AG04450 (cell line): ENCODE measurements at places on chromosomes 1 and 21.

DNA sequence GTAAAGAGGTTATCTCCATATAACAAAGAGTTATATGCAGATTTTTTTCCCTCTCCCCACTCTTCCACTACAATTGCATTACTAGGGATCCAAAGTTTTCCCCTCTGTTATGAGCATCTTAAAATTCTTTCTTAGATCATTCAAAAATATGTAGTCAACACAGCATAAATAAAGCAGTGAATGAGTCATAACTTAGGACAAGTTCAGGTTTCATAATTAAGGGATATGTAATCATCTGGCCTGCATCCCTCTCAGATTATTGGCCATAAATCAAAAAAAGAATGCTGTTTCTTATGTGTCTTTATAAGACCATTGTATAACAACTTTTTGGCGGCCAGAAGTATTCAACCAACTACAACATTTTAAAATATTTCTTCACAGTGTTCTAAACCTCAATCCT is 1526.1 kb downstream of the KCNT2 start:
- DNase-seq: no peak

DNA sequence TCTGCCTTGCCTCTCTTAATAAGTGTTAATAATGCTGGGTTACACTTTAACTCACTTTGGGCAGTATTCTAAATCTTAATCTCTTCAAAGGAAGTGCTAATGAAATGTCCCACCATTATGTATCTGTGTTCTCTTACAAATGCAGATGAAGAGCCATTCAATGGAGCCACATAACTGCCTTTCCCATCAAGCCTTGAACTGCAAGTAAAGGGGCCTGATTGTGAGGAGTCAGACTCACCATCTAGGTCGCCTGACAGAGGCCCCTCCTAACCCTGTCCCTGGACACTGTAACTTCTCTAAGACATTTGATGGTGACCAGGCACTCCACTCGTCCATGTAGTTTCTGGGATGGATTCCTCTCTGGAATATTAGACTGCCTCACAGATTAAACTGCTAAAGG is 329.4 kb downstream of the KIF26B start:
- DNase-seq: no peak

GRCh38 chr1:21508580-21509350 is 458 bp upstream of the ALPL start:
- no peak for DNase-seq

GRCh38 chr1:58845942-58846341 is 62.1 kb upstream of the JUN start:
- DNase-seq: no peak

DNA sequence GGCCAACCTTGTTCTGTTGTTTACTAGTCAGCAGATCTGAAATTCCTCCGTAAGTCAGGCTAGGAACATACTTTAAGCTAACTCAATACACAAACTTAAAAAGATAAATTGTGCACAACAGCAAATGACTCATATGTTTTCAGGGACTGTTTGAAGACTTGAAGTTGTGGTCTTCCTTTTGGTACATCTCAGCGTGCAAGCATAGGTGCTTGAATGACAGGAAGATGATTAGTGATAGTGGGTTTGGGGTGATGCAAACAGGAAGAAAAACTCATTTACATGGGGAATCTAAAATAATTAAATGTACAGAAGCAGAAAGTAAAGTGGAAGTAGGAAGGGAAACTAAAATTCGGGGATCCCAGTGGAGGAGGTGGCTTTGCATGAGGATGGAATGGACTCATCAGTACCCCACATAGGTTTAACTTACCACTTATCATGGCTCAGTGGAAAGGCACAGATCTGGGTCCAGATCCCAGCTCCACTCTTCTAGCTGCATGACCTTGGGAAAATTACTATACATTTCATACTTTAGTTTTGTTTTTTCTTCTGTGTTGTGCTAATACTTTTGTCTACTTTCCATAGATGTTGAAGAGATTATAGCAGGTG is 122.3 kb downstream of the XCL2 start:
- DNase-seq: no peak

DNA sequence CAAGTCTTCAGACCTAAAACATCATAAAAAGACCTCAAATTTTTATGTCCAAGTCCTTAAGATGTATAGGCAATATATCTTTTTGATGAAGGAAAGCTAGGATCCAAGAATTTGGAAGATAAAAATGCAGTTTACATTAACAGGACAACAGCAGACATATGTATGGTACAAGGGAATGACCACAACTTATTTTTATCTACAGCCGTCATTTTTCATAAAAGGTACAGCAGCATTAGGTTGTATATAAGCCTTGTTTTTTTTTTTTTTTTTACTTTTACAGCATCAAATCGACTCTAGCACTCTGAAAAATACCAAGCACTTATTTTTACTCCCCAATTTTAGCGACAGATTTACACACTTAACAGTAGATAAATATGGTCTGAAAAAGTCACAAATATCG is 1.3 kb downstream of the SRSF10 start:
- no peak for DNase-seq

- DNase-seq: no peak
Observed at GRCh38 chr1:80893115-80893514, 907.6 kb upstream of the ADGRL2 start.

- no peak for DNase-seq
Observed at GRCh38 chr1:20723537-20724363, 5.9 kb upstream of the KIF17 start.

GRCh38 chr21:43467785-43468184 is 40.9 kb upstream of the SIK1 start:
- no peak for DNase-seq

DNA sequence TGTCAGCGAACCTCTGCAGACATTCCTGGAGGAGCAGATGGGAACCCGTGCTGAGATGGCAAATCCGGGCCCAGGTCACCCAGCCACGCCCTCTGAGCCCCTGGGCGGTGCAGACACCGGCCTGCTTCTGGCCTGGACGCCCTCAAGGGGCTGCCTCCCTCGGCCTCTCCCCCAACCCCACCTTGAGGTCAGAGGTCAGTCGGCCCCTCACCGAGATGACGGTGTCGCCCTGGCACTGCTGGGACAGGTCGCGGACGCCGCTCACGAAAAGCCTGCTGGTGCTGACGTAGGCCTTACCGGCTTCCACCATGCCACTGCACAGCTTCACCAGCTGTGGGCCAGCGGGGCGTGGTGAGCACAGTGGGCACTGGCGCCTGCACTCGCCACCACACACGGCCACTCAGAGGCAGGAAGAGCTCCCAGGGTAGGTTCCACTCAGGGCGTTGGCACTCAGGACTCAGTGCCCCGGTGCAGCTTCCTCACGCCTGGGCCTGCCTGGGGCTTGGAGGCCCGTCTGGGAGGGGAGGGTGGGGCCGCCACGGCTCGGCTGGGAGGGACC is 4.7 kb downstream of the ACAP3 start:
- DNase-seq: no peak

DNA sequence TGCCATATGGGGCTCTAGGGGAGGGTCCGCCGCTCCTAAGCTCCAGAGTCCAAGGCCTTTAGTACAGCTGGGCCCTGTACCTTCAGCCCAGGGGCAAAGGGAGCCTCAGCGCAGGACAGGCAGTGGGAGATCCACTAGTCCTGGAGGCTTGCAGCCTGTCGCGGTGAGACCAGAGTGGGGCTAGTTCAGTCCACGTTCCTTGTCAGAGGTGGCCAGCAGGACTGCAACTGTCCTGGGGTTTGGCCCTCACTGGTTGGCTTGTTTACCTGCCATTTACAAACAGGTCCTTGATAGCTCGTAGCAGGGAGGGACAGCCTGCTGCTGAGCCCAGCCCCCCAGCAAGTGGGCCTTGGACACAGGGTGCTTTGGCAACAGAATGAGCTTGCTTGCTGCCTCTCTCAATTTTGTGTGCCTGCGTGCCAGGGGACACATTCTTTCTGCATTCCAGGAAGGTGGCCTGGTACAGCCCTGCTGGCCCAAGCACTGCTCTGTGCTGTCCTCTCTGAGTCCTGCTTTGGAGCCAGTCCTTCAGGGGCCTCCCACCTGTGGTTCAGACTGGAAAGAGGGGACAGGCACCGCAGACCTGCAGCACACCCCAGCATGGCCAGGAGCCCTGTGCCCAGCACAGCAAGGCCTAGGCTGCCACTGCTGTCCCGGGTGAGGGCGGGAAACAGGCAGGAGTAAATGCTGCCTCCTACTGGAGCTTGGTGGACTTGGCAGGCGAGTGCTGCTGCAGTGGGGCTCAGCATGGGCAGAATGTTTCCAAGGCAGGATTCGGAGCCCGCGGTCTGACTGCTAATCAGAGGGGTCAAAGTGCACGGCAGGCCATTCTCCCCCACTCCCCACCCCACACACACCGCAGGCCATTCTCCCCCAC is 15.2 kb downstream of the H6PD start:
- no peak for DNase-seq

GRCh38 chr21:14499316-14499715 is 46.8 kb downstream of the SAMSN1 start:
- no peak for DNase-seq

DNA sequence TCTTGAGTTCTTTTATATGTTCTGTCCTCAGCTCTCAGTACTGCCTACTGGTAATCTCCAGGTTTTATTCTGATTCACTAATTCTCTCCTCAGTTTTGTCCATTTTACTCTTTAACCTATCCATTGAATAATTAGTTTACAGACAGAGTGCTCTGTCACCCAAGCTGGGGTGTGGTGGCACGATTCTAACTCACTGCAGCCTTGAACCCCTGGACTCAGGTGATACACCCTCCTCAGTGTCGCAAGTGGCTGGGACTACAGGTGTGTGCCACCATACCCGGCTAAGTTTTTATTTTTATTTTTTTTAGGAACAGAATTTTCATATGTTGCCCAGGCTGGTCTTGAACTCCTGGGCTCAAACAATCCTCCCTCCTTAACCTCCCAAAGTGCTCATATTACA is 14.0 kb downstream of the RAB4A start:
- no peak for DNase-seq

DNA sequence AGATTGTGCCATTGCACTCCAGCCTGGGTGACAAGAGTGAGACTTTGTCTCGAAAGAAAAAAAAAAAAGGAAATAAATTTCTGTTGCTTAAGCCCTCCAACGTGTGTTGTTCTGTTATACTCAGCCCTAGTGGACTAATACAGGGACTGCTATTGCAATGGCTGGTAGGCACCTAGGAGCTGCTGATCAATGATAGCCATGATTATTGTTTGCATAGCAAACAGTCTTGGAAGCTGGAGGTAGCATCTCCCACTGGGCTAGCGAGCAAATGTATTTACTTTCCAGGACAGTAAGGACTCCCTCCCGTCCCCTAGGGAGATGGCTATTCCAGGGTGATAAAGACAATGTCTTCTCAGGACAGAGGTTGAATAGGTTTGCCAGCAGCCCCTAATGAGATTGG is 13.5 kb upstream of the TNFRSF8 start:
- DNase-seq: no peak

DNA sequence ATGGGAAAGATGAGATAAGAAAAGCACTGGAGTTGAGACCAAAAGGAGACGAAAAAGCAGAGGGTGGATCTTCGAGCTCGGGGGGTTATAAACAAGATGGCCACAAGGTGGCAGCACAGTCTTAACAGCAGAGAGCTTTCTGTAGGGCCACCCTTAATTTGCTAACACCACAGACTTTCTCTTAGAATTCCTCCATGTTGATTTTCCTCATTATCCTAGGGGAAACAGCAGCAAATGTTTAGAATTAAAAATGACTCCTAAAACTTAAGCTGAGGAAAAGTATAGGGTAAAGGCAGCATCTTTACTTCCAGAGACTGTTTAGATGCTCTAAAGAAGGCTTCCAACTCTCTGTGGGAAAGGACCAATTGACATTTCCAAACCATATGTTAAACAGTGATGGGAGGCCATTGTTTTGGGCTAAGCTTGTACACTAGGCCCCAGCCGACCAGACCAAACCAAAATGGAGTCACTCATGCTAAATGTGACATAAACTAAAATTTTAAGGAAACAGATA is 2.5 kb upstream of the APOBEC4 start:
- DNase-seq: peak; percentile 70

DNA sequence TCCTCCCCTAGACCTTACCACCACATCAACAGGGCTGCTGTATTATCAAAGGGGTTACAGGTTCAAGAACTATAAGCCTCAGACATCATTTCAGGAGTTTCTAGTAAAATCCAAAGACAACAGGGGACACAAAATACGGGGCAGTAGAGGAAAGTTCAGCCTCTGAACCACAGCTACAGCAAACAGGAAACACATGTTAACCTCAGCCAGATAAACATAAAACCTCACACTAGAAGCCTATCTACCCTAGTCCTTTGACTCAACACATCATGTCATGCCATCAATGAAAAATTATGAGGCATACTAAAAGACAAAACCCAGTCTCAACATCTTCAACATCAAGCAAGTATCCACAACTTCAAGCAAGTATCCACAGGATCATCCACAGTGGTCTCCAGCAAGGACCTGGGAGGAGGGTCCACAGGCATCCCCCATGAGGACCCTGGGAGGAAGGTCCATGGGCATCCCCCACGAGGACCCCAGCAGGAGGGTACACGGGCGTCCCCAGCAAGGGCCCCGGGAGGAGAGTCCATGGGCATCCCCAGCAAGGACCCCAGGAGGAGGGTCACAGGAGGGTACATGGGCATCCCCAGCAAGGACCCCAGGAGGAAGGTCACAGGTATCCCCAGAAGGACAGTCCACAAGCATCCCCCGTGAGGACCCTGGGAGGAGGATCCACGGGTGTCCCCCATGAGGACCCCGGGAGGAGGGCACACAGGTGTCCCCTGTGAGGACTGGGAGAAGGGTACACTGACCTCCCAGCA is 440.0 kb downstream of the MATN1 start:
- no peak for DNase-seq

DNA sequence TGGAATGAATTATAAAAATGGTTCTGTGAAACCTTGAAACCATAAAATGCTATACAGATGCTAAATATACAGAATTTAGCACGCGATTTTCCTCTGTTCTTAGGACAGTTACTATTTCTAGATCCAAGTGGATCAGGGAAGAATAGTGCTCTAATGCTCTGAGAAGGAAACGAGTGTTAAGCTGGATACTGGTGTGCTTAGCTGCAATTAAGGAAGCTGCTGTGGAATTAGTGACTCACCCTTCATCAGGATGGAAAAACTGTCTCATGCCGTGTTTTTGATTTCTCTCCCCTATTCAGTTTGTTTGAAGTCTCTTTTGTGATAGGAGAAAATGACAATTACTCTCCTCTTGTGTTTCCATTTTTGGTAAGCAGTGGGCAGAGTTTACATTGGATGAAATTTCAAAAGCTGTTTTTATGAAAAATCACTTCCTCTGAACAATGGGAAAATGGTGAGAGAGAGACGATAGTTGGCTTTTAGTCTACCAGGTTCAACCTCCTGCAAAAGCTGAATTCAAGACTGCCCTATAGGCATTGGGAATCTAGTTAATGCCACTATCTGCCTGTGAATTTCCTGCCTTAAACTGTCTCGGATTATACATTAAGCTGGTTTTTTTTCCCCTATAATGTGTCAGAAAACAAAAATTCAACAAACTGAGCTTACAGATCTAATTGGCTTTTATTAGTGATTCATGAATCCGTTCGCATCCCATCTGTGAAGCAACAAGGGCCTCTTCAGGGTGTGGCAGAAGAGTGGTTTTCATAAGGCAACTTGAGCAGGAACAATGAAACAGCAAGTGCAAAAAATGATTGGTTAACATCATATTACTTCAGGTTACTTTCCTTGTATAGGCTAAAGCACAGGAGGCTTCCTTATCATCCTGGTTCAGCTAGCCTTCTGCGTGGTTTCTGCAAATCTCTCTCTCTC is 179.8 kb downstream of the ST6GALNAC3 start:
- no peak for DNase-seq

GRCh38 chr21:37553078-37553481 is 186.5 kb downstream of the DYRK1A start:
- DNase-seq: no peak

GRCh38 chr1:3112526-3112925 is 43.5 kb downstream of the PRDM16 start:
- DNase-seq: no peak
